Stomach (tissue), 19 donors: ENCODE measurements at places on chromosomes 4 and X.

GRCh38 chrX:111100191-111100590 lies 4.2 kb downstream of the PAK3 start:
- peak; percentile 66 for DNase-seq

GRCh38 chrX:107470971-107471370 lies 21.5 kb downstream of the FRMPD3 start:
- DNase-seq: no peak

- DNase-seq: no peak
Observed at GRCh38 chr4:188383180-188383579, 243.9 kb downstream of the TRIML1 start.

DNA sequence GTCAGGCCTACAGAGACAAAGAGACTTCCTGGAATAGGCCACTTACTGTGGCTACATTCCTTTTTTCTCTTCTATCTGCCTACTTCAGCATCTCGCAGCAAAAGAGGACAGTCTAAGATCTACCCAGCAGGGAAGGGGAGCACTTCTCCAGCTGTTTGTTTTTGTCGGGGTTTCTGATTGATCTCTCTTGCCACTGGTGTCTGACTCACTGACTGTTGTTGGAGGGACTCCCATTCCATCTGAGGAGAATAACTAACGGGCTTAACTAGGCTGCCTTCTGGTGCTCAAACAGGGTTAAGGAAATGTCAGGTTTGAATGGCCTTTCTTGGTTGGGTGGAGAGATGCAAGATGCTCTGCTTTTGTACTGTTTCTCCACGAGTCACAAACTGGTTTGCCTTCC lies 100.2 kb upstream of the TMEM164 start:
- no peak for DNase-seq

- DNase-seq: no peak
Observed at GRCh38 chr4:166987026-166987425, 247.3 kb downstream of the SPOCK3 start.

GRCh38 chr4:169795585-169795984 lies 37.8 kb upstream of the HPF1 start:
- no peak for DNase-seq

GRCh38 chr4:138405934-138406567 lies 163.9 kb upstream of the SLC7A11 start:
- peak; percentile 16 for DNase-seq

DNA sequence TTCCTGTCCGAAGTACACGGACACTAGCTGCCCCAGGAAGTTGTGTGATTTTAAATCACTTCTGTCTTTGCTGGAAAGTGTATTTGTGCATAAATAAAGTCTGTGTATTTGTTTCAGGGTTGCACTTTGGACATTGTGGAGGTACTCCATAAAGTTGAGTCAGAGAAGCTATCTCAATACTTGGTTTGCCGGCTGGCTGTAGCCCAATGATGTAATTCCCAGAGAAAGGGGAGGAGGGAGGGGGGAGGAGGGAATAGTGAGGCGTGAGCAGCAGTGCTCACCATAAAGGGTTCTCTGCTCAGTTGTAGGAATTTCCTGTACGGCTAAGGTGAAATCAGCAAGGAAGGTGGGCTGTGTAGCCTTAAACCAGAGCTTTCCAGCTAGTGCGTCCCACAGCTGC lies 7.5 kb downstream of the APEX2 start:
- peak; percentile 51 for DNase-seq

DNA sequence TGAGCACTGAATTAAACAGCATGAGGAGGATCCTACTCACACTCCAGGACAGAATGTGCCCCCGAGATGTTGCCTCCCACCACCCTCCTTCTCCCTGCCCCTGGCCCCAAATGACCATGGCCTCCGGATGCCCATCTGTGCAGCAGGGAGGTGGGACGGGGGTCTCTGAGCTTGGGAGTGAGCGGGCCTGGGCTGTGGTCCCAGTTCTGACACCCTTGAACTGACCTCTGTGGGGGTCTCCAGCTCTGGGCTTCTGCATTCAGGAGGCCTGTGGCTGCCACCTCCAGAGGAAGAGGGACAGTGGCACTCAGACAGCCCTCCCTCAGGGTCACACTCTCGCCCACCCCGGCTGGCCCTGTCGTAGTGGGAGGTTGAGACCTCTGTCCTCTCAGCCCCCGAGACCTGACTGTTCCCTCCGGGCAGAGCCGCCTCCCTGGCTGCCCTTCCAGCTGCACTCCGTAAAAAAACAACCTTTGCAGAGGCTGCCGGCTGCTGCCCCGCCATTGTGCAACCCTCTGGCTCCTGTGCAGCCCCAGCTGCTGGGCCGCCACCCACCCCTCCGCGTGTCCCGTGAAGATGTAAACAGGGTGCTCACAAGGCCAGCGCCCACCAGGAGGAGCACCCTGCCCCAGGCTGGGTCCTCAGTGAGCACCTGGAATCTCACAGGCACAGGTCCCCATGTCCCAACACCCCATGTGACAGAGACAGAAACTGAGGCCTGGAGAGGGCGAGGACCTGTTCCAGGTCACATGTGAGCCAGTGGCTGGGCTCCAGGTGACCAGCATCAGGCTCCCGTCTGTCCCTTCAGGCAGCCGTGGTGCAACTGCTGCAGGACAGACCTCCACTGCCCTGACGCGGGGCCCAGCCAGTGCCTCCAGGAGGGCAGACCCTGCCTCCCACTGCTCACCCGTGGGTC lies 39.6 kb downstream of the HTRA3 start:
- peak; percentile 30 for DNase-seq

GRCh38 chr4:6747294-6748051 lies 31.5 kb downstream of the BLOC1S4 start:
- DNase-seq: peak; percentile 88

DNA sequence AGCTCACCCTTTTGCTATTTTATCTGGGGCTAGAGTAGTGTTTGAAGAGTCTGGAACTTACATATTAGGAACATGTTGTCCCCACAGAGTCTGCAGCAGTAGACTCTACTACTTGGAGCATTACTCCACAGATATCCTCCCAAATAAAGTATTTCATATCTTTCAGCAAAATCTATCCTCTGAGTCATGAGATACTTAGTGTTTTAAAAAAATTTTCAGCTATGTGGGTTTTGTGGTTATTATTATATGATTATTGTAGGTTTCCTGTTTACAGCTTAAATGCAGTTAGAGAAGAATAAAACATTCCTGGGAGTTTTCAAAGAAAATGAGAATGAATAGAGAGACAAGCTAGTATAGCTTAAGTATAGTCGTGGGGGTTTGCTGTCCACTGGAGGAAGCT lies 30.9 kb downstream of the PAGE2 start:
- DNase-seq: no peak
